Stimulated activated CD8-positive, alpha-beta memory T cell treated with anti-CD3 and anti-CD28 coated beads, Interleukin-2, amount 100 ng/mL, for 1 hour (primary cell): ENCODE measurements at places on chromosomes 5 and 9.

- DNase-seq: no peak
Observed at GRCh38 chr5:142982821-142983200, 212.6 kb downstream of the ARHGAP26 start.

- no peak for DNase-seq
Observed at GRCh38 chr9:91001146-91001611, 199.6 kb downstream of the SYK start.

DNA sequence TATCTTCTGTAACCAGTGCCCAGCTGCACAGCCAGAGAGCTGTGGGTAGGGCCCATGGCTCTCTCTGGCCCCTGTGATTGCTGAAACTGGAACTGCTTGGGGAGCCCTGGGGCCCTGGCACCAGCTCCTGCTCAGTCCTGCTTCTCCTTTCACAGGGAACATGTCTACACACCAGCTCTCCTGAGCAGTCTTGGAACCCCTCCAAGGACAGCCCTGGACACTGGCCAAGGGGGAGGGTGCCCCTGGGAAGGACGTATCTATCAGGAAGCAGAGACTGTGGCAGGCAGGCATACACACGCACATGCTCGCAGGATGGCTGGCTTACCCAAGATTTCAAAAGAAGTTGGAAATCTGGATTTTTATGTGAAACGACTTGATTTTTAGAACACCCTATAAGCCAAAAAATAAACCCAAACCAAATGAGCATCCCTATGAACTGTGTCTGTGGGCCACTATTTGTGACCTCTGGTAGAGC, 8.8 kb upstream of the TRAF1 start:
- no peak for DNase-seq

GRCh38 chr5:26847041-26847736, 191.2 kb downstream of the CDH9 start:
- no peak for DNase-seq
